KBM-7 (cell line): ENCODE measurements at places on chromosomes 6 and 20.

GRCh38 chr6:14729129-14729871 lies 516.6 kb upstream of the JARID2 start:
- peak; percentile 20 for DNase-seq

GRCh38 chr20:45882469-45883099 lies 1.6 kb downstream of the ZSWIM1 start:
- DNase-seq = no peak

GRCh38 chr20:18032977-18033892 lies 24.5 kb downstream of the OVOL2 start:
- no peak for DNase-seq

DNA sequence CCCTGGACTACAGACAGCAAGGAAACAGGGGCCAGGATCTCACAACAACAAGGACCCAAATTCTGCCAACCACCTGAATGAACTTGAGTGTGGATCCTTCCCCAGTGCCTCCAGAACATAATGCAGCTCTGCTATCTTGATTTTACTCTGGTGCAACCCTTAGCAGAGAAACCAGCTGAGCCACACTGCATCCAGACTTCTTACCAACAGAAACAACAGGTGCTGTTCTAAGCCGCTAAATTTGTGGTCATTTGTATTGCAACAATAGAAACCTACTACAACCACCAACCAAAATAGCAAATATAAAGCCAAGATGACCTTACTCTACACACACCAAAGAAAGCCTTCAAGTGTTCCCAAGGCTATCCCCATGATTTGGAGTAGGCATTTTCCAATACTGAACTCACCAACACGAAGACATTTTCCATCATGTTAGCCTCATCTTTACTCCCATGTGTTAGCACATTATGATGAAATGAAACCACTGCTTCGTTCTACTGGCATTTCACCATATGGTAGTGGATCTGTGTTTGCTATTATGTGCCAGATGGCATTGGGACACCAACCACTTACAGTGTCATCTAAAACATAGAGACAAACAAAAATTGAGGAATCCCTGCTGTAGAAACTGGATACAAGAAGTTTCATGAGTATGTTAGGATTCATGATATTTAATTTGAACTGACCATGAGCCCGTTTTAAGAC lies 249.8 kb upstream of the ID4 start:
- DNase-seq = no peak

DNA sequence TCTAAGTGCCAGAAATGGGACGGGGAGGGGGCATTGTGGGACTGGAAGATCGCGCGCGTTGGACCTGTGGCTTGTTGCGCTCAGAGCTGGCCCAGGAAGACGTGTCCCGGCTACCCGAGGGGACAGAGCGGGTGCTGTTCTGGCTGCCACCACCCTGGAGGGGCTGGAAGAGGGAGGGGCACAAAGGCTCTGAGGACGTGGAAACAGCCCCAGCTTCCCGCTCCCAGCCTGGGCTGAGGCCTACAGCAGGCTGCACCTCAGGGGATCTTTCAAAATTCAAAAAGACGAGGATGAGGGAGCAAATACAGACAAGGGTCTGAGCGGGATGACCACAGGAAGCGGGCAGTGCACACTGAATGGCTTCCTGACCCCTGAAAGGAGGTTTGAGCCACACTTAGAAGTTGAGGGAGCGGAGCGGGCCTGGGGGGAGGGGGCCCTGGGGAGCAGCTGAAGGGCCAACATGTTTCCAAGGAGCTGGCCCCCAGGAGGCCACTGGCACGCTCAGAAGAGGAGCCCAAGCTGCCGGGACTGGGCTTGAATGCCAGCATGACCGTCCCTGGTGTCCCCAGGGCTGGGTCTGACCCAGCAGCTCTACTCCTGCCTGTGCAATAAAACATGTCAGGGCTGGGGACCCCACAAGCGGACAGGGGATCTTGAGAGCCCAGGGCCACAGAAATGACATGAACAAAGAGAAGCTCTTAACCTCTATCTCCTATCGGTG lies 1.3 kb downstream of the OXT start:
- DNase-seq = no peak

GRCh38 chr6:151620179-151620578 lies 126.4 kb downstream of the CCDC170 start:
- DNase-seq = no peak

- no peak for DNase-seq
Observed at GRCh38 chr20:17687800-17688199, 5.8 kb upstream of the RRBP1 start.

DNA sequence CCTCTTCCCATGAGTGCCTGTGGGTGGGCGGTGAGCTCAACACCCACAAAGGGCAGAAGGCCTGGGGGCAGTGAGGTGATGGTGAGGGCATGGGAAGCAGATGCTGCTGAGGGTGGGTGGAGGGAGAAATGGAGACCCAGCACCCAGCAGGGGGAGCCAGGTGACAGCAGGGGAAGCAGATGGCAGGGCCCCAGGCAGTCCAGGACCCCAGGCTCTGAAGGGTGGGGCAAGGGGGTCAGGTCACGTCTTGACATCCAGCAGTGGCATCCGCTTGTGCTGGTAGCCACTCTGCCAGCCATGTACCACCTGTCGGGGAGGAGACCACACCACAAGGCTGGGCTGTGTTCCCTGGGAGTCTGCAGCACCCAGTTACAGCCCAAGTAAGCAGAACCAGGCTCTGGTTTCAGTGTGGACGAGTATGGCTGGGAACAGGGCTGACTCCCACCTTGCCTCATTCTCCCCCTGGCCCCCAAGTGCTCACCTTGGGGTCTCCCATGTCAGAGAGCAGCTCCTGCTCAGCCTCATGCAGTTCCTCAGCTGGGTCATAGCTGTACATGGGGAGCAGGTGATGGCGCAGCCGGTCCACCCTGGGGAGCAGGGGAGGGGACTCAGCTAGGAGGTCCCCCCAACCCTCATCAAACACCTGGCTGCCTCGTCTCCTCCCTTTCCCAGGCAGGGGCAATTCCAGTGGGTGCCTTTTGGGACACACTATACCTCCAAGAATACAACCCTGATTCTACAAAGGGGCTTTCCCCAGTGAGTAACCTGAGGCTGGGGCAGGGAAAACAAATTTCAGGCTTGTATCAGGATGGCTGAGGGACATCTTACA lies 2.0 kb downstream of the SMIM29 start:
- peak; percentile 62 for DNase-seq

DNA sequence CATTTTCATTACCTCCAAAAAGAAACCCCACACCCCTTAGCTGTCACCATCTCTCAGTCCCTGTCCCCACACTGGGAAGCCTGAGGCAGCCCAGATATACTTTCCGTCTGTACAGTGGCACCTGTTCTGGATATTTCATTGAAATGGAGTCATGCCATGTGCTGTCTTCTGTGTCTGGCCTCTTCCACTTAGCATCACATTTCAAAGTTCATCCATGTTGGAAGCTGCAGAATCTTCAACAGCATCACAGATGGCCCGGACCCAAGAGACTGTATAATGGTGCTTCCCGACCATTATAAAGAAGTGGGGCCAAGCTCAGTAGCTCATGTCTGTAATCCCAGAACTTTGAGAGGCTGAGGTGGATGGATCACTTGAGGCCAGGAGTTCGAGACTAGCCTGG lies 58.4 kb downstream of the DLGAP4 start:
- no peak for DNase-seq

DNA sequence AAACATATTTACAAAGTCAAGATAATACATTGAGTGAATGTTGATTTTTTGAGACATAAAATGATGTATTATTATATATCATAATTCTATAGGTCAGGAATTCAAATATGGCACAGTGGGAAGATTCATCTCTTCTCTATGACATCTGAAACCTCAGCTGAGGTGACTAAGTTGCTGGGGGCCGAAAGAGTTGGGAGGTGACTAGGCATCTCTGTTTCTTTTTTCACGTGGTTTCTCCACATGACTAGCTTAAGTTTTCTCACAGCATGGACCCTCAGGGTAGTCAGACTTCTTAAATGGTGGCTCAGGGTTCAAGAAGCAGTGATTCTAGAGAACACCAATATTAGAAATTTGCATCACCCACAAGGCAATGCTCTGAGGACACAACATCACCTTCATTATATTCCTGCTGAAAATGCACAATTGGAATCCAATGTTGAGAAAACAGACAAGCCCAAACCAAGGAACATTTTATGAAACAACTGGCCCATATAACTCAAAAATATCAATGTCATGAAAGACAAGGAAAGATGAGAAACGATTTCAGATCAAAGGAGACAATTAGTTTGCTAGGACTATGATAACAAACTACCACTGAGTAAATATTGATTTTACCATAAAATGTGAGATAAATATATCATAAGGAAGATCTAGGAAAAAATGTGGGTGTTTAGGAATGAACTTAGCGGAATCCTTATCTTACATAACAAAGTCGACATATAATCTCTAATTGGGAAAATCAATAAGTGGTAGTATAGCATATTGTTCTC lies 273.3 kb upstream of the IRAK1BP1 start:
- DNase-seq = no peak

DNA sequence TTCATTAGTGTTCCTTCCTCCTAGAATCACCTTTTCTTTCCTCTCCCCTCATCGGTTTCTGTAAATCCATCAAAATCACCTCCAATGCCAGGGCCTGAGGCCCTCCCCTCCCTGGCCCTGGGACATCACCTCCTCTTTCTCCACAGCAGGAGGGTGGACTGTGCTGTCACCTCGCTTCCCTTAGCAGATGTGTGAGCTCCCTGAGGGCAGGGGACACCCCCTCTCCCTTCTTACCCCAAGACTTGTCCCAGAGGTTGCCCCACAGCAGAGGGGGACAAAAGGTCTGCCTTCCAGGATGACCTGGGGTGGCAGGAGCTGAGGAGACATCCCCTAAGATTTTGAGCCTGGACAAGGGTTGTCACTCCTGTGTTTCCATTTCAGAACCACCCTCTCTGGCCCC lies 5.9 kb downstream of the ULBP1 start:
- no peak for DNase-seq

DNA sequence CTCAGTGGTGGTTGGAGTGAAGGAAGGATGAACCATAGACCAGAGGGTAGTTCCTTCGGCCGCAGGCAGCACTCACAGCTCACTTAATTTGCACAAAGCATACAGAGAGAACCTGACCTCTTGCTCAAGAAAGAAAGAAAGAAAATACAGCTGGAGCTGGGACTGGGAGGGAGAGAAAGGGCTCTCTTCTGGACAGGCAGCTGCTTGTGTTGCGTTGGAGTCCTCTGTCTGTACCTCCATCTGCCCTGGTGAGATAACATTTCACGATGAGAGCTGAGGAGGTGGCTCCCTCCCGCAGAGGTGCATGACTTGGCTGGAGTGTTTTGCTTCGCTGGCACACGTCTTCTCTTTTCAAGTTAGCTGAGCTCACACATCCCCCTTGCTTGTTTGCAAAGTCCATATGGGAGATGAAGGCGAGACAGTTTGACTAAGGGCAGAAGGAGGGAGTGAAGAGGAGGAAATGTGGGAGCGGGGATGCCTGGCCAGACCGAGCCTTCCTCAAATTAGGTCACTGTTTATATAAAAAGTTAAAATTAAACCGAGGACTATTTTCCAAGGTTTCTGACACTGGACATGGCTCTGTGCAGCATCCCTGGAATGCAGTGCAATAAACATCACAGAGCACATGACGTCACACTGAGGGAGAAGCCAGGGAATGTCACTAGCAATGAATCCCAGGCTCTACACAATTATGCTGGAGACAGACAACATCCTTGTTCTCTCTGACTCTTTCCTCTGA lies 359.4 kb downstream of the CD83 start:
- peak; percentile 66 for DNase-seq

DNA sequence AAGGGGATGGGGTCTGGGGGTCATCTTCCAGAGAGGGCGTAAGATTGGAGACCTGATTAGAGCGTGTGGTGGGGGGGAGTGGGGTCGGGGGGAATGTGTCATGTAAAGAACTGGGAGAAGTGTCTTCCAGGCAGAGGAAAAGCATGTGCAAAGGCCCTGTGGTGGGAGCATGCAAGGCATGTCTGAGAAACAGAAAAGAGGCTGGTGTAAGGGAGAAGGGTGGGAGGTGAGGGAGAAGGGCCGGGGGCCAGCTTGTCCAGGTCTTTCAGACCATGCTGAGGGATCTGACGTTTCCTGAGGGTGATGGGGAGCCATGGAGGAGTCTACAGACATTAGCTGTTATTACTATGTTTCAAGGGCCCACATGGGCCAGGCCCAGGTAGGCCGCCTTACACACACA lies 30.4 kb upstream of the FKBP1A start:
- DNase-seq = no peak

DNA sequence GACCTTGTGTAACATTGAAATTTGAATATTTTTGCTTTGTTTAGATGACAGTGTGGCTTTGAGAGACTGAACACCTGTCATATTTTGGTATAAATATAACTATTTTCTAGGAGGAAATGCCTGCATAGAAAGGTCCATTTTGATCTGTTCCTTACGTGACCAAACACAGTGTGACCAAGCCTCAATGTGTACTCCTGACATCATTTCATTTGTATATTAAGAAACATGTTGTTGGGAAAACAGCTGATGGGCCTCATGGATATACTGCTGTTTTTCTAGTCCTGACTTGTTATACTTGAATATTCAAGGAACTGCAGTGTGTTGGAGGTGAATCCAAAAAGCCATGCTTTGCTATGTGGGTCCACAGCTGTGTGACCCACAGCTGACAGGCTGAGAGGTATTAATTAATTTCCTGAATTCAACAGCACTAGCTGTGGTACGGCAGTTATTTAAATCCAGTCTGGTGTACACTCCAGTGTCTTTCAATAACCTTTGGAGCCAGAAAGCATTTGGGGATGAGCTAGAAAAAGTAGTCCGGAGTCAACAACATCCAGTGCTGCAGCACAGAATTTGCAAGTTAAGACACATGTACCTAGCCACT lies 18.9 kb downstream of the NCOA7 start:
- no peak for DNase-seq

DNA sequence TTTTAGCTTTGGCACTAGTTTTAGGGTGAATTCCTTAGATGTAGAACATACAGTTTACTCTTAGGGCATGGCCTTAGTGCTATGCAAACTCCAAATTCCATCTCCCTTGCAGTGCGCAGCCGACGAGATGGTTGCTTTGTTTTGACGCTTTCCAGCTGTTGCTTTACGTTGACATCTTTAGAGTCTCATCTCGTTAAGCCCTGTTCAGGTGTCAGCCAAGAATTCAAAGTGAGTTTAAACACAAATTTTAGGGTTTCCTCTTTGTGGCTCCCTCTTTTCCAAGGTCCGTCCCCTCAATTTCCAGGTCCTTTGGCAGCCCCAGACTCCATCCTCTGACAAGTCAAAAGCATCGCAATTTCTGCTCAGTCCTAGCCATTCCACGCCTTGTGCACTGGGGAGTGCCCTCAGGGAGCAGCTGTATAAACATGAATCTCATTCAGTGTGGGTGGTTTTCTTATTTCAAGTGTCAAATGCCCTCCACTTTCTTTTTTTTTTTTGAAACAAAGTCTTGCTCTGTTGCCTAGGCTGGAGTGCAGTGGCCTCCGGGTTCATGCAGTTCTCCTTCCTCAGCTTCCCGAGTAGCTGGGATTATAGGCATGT lies 14.1 kb upstream of the MAK start:
- DNase-seq = no peak

GRCh38 chr20:33826270-33826897 lies 15.2 kb downstream of the CHMP4B start:
- no peak for DNase-seq

- no peak for DNase-seq
Observed at GRCh38 chr6:7546896-7547295, 5.4 kb downstream of the DSP start.

GRCh38 chr6:137863091-137863797 lies 3.8 kb upstream of the TNFAIP3 start:
- DNase-seq = no peak
